ENCODE measurements at places on chromosomes 3 and 15.

- DNase-seq = no peak
Observed at GRCh38 chr15:92848464-92848851, 51.7 kb upstream of the CHD2 start.

DNA sequence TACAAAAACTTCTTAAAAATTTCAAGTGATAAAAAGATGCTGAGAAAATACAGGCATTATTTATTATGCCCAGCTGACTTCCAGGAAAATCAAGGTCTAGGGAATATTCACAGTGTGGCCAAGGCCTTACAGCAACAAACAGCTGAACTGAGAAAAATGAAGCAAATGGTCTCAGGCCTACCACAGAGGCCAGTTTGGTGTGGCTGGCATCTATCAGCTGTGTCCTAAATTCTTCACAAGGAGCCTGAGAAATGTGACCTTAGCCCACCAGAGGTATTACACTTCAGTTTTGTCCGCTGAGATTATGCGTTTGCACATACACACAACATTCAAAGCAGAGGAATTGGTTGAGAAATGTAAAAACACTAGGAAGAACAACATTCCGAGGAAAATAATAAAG, 77.4 kb downstream of the ANP32A start:
- DNase-seq = no peak

GRCh38 chr15:85725019-85725418, 69.7 kb downstream of the KLHL25 start:
- DNase-seq = peak; percentile 69

DNA sequence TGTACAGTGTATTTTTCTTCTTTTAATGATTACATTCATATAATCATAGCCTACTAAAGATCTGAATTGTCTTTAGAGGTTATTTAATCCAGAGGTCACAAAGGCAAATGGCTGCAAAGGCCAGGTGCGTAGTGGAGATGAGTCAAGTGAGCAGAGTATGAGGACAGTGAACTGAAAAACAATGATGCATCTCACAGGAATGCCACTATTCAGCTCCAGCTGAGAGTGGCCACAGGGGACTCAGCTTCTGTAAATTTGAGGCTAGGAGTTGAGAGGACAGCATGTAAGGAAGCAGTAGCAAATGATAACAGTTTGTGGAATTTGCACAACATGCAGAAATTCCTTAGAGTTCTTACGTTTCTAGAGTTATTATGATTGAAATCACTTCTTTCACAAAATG, 50.4 kb downstream of the COL6A5 start:
- DNase-seq = no peak

- DNase-seq = no peak
Observed at GRCh38 chr15:51736069-51736468, 1.4 kb downstream of the LYSMD2 start.

DNA sequence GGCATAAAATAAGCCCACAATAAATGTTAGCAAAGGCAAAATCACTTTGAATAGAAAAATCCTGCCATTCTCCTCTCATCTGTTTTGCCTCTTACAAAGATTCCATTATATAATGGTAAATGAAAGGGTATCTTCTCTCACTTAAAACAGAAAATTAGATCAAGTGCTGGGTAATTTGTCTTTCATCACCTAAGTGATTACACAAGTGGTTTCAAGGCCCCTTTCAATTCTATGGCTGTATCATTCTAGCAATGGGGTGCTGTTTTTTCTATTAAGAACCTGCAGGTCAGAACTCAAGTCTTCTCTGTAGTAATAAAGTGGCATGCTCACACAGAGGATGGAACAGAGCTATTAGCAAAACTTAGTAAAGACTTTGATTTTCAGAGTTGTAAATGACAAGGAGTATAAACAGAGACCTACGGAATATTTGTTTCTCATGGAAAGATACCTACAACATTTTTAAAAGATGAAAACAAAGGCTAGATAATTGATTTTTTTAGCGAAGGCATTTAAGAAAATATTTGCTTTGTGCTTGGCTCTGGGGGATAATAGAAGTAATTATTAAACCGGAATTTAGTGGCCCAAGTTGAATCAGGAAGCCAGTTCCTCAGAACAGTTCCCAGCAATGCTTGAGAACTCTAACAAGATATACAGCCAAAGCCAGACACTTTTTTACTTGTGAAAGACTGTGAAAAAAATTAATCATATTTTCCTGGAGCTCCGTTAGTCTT, 137.4 kb downstream of the CMSS1 start:
- no peak for DNase-seq

DNA sequence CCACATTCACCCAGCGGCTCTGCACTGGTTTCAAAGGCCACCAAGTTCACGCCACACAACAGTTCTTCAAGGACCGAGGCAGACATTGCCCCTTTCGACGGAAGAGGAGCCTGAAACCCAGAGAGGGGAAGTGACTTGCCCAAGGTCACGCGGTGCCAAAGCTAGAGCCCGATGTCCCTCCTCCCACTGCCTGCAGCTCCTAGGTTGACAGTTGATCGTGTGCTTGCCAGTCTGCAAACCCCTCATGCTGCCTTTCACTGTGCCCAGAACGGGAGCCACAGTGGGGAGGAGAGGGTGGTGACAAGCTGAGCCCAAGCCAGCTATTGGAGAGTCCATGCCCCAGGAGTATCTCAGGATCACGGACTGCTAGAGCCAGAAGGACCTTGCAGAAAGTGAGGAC, 230.9 kb downstream of the XXYLT1 start:
- DNase-seq = no peak

GRCh38 chr15:71532994-71533393, 277.4 kb upstream of the NR2E3 start:
- DNase-seq = no peak

GRCh38 chr3:18725668-18726407, 300.7 kb upstream of the SATB1 start:
- no peak for DNase-seq

DNA sequence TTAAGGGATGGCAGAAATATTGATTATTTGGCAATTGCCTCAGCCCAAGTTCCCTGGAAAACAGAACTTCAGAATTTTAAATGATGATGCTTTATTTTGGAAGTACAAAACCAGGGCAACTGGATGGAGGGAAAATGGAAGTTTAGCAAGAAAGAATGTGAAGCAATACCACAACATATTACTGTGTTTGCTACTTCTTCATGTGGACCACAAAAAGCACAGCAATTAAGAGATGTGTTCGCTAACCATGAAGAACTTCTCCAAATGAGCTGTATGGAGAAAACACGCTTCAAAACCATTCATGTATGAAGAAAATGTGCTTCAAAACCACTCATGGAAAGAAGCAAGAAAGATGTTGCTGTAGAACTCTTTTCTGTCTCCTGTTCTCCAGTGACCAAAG, 64.7 kb upstream of the ARL6 start:
- no peak for DNase-seq

- no peak for DNase-seq
Observed at GRCh38 chr3:63685340-63685739, 32.9 kb downstream of the SNTN start.

GRCh38 chr3:25592510-25592968, 72.2 kb downstream of the TOP2B start:
- DNase-seq = peak; percentile 43

- no peak for DNase-seq
Observed at GRCh38 chr3:106745344-106746168, 631.7 kb upstream of the CCDC54 start.

DNA sequence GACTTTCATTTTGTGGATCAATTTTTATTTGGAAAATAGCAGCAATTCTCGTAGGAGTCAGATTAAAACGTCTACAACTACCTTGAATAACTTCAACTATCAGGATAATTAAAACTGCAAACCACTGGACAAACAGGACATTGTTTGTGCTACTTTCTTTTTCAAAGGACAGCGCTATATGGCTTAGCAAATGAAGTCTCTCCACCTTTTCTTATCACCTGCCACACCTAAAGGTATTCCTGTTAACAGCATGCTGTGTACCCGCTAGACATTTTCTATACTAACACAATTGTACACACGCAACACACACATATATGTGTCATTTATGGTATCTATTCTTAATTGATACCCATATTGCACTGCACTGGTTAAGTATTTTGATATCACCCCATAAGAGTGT, 19.2 kb downstream of the MNS1 start:
- no peak for DNase-seq

GRCh38 chr15:28974142-28974541, 88.4 kb downstream of the APBA2 start:
- DNase-seq = no peak

DNA sequence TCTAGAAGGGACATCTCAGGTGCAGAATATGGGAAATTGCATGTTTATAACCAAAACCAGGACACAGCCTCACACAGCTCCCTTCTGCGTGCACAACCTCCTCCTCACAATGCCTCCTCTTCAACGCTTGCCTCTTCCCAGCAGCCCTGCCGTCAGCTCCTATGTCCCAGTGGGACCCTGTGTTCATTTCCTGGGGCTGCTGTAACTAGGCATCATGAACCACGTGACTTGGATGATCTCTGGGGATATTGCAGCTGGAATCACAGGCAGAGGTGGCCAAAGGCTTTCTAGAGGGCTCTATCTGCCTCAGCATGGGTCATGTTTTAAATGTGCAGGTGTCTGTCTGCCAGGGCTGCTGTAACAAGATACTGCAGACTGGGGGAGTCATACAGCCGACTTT, 375.3 kb downstream of the OCA2 start:
- DNase-seq = no peak

DNA sequence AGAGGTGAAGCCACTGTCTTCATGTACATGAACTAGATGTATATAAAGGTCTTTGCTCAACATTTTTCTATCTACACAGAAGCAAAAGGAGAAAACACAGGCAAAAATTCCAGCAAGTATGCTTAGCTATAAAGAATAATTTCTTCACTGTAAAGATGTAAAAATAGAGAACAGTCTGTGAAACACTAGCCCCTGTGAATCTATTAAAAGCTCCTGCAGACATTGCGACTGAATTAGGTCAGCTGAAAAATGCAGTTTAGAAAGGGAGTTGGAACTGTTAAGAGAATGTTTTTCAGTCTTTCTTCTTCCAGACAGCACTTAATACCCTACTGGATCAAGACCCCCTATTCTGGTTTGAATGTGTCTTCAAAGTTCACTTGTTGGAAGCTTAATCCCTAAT, 291.5 kb downstream of the KBTBD8 start:
- no peak for DNase-seq

DNA sequence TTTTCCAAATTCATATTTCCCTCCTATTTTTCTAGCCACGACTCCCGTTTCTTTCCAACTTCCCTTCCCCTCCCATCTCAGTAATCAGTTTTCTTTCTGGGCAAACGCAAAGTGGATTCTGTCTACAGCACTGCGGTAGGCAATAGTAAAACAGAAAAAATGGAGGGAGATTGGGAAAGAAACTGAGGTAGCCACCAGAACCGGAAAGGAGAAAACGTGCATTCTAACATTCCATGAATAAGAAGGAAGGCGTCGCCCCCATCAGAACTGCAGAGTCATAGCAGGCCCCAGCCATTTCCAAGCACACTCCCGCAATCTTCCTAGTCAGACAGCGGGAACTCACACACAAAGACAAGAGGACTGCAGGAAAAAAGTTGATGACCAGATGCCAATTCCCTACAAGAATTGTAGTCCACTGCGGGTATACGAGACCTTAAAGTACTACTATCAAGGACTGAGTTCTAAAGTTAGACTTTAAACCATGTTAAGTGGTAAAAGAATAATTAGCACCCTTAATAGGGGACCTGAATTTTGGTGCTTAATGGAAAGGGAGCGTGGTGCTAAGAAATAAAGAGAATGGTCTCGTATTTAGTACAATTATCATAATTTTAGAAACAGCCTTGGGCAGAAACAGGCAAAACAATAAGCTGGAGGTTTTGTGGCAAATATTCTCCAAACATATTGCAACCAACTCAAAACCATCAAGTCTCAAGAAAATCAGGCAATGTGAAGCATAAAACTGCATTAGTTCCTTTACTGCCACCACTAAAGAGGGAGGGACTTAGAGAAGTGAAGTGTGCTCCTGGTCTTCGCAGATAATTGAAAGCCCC, 1.4 kb downstream of the PFN2 start:
- peak; percentile 55 for DNase-seq

DNA sequence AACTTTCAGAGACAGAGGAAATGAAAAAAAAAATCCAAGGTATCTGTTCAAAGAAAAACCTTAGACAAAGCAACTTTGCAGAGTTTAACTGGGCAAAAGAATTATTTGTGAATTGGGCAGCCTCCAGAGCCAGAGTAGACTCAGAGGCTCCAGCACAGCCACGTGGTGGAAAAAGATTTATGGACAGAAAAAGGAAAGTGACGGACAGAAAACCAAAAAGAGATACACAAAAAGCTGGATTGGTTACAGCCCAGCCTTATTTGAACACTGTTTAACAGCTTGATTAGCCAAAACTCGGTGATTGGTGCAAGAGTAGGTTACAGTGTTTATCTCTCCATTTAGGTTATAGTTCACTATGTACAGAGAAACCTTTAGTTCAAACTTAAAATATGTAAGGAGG, 23.7 kb upstream of the GPD1L start:
- DNase-seq = no peak

DNA sequence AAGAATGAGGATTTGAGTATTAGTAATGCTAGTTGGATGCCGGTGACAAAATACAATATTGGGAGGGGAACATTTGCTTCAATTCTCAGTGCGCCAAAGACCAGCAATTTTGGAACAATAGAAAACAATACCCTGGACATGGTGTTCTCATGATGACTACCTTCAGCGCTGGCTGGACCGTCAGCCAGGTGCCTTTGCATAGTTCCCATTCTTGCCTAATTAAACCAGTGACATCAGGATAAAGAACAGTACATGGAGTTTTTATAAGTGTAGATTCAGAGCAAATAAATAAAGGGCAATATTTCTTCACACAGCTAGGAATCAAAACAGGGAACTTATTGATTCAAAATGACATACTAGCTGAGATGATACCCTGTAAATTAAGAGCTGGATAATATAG, 404.8 kb upstream of the RORA start:
- DNase-seq = no peak

GRCh38 chr3:71801986-71802385, 17.0 kb upstream of the PROK2 start:
- no peak for DNase-seq

DNA sequence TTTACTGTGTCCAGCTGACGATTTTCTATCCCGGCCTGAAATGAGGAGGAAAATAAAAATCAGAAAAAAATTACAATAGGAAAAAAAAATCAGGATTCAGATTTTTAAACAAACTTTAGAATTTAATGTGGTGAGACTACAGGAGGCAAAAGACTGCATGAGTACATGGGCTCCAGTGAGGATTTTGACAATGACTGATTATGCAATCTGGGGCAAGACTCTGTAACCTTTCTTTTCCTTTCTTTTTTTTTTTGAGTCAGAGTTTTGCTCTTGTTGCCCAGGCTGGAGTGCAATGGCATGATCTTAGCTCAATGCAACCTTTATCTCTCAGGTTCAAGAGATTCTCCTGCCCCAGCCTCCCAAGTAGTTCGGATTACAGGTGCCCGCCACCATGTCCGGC, 29.9 kb downstream of the SPG11 start:
- DNase-seq = no peak
